ENCODE measurements at places on chromosomes 5 and 9.

DNA sequence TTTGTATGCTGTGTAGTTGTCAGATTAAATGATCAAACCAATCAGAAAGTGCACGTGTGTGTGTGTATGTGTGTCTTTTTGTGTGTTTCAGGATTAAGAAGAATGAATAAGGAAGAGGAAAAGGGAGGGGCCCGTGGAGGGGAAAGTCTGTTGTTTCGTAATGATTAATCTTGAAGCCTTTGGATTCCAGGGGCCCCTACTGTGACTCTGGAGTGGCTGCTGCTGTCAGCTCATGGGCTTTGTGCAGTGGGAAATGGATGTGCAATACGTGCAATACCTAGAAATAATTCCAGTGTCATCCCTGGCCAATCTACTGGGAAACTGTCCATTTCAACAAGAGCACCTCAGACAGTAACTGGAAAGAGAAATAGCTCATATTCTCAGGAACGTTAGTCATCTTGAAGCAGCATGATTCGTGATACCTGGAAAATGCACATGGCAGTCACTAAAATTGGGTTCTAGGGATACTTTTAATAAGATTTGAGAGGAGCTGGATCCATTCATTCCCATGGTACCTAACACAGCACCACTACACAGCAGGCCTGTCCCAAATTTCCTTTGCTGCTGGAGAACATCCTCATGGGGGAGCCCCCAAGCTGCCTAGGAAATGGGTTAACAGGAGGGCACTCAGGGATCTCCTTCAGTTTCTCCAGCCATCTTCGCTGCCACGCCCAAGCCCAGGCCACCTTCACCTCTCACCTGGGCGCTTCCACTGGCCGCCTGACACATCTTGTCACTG, 186.3 kb downstream of the NR3C1 start:
- no peak for DNase-seq

GRCh38 chr5:122182491-122182921, 53.2 kb downstream of the ZNF474 start:
- peak; percentile 39 for DNase-seq

DNA sequence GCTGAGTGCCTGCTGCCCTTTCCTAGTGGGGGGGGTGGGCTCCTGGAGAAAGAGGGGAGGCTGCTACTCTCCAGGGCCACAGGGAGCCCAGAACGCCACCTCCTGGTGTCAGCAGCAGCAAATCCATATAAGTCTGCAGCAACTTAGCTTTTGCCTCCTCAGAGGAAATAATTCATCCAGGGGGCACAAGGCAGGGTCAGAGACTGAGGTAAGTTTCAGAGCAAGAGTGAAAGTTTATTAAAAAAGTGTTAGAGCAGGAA, 4.0 kb upstream of the CLPTM1L start:
- DNase-seq: no peak

DNA sequence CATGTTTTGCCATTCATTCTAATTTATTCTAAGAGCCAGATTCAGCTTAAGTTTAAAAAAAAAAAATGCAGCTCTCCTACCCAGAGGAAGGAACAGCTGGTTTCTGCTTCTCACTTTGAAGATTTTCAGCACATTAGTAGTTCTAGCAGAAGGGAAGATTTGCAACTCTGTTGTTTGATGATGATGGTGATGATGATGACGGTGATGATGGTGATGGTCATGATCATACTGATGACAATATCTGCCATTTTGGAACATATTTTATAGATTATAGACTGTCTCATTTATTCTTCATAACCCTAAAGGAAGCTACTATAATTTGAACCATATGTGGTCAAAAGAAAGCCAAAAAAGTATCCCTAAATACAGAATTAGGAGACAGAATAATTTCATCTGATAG, 7.9 kb upstream of the MED10 start:
- DNase-seq: peak; percentile 36

- no peak for DNase-seq
Observed at GRCh38 chr9:113786071-113786470, 90.0 kb upstream of the ZNF618 start.

DNA sequence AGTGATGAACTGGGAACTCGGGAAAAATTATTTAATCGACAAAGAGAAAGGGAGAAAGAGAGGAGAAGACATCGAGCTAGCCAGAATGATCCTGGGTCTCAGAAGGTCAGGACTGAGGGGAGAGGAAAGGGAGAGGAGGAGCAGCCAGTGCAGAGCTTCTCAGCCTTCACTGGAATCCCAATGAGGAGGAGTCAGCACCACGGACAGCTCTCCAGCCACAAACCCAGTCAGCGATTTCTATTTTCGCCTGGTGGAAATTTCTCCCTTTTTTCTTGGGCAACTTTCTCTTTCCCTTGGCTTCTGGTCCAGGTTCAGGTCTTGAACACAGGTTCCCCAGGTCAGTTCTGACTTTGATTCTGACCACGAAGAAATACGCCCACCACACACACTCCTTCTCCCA, 1.6 kb upstream of the BRINP1 start:
- peak; percentile 59 for DNase-seq

DNA sequence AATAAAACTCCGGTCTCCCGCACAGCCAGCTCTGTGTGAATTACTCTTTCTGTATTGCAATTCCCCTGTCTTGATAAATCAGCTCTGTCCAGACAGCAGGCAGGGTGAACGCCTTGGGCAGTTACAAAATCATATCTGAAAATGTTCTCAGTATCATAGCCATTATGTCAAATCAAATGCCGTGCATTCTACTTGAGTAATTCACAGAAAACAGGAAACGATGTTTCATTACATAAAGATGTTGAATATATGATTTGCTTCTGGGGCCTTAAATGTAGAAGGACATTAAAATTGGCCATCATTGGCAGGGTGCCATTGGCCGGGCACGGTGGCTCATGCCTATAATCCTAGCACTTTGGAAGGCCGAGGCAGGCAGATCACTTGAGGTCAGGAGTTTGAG, 8.5 kb downstream of the POLR3G start:
- no peak for DNase-seq

Data from spinal cord (tissue), 10 donors.